ENCODE measurements at places on chromosomes 5 and 9. TPM values are rescaled to one million over a fixed set of nuclear protein-coding genes. Genes with fewer than 3 reads are reported as not detected.

DNA sequence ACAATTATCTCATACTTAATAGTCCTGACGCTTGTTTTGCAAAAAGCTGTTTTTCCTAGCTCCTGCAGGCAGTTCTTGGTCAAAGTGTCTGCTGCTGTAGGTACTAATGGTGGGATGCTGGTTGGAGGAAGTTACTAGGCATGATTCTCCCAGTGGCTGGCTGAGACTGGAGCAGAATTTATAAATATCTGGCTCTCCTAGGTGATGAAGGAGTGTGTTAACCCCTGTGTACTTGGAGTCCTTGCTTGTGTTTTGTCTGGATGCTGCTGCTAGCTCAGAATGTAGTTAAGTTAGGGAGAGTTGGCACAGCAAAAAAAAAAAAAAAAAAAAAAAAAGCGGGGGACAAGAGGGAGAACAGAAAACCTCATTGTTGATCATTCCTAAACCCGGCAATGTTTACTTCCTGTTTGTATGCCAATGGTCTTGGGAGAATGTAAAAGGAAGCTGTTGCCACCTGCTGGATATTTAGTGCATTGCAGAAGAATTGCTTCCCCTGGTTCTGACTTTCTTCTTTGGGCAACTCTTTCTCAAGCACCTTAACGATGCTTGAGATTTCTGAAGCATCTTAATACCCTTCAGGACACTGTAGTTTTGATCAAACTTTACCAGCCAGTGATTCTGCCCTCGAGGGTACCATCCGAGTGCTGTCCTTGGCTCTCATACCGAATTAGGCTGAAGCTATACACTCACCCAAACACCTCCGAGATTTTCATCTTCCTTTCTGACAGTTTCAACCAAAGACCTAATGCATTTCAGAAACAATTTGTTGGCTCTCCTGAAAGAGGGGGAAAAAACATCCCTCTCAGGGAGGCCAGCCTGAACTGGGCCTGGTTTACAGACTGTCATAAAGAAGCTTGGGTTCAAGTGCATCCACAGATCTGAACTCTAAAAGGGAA, 71.7 kb upstream of the WWC1 start:
- DNase-seq: peak; percentile 54

GRCh38 chr5:168946363-168946762, 354.6 kb downstream of the SLIT3 start:
- peak; percentile 14 for DNase-seq

- peak; percentile 6 for DNase-seq
Observed at GRCh38 chr5:146751781-146752401, 126.7 kb downstream of the PPP2R2B start.

- no peak for DNase-seq
Observed at GRCh38 chr9:109627042-109627441, 128.9 kb upstream of the PTPN3 start.

GRCh38 chr5:21807953-21808352, 1045.2 kb downstream of the CDH12 start:
- DNase-seq: no peak

- no peak for DNase-seq
Observed at GRCh38 chr5:82058710-82059109, 86.9 kb downstream of the ATG10 start.

- no peak for DNase-seq
Observed at GRCh38 chr5:38827525-38827924, 18.3 kb upstream of the OSMR start.

DNA sequence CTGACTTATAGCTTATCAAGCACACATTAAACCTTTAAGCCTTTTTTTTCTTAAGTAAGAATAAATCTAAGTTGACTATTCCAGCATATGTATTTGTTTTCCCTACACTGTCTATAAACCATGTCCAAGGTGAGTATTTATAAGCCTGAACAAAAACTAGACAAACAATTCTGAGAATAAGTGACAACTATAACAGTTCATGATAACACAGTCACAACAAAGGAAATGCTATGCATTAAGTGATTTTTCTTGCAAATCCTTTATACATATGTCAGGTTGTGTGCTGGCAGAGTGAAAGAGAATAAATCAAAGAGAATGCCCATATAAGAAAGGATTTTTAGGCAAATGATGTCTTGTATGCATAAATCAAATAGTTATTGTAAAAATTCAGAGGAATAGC, 408.8 kb upstream of the KIF2A start:
- DNase-seq: no peak

The CENPH gene
- total RNA-seq: 8.1 TPM

DNA sequence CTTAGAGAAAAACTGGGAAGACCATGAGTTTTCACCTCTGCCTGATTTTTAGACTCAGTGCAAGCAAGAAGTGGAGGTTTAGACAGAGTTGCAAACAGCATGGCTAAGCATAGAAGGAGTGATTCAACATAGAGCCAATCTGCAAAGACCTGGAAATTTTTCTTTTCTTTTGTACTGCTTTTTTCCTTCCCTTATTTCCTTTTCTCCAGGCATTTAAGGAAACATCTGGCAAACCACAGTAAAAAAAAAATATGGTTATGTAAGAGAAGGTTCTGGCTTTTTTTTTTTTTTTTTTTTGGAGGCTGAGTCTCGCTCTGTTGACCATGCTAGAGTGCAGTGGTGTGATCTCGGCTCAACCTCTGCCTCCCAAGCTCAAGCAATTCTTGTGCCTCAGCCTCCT, 16.6 kb upstream of the DCAF12 start:
- no peak for DNase-seq

DNA sequence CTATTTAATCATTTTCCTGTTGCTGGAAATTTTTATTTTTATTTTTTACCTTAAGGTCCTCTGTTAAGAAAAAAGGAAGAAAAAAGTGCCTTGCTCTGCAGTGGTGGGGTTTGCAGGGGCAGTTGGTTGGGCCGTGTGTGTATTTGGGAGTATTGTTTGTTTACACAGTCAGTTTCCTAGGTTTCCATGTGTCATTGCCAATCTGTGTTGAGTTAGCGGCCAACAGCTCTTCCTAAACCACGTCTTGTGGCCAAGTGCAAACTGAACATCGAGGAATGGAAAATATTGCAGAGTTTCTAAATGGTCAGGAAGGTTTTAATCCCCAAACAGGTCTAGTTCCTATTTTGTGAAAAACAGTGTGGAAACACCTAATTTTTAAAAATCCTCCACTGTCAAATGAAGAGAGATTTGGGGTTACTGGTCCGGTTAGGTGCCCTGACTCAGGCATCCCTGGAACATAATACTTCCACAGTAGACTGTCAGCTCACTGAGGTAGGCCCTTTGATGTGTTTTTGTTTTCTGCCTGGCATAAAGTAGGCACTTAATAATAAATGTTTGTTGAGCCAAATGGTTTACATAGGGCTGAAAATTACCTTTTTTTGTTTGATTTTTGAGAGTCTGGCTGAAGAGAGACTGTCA, 37.0 kb downstream of the MAMDC2 start:
- peak; percentile 94 for DNase-seq
